ENCODE measurements at places on chromosomes 12 and 14.

DNA sequence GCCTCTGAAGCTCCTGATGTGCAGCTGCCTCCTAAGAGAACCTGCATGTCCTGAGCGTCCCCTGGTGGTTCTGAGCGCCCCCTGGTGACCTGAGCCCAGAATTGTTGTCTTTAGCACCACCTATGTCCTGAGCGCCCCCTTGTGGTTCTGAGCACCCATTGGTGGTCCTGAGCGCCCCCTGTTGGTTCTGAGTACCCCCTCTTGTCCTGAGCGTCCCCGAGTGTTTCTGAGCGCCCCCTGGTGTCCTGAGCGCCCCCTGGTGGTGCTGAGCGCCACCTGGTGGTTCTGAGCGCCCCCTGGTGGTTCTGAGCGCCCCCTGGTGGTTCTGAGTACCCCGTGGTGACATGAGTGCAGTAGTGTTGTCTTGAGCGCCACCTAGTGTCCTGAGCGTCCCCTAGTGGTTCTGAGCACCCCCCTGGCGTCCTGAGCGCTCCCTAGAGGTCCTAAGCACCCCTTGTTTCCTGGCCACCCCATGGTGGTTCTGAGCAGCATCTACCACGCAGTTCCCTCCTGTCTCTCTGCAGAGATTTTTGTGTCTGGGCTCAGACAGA, 782.5 kb downstream of the TMEM121 start:
- no peak for DNase-seq

- no peak for DNase-seq
These were observed 173.7 kb upstream of the EGLN3 start for GRCh38 chr14:34124585-34124984.

- DNase-seq: peak; percentile 75
These were observed 23.3 kb downstream of the DMAC2L start for GRCh38 chr14:50335389-50335788.

GRCh38 chr14:94601884-94602391, 10.3 kb upstream of the SERPINA3 start:
- DNase-seq: no peak

GRCh38 chr12:100044266-100044665, 59.5 kb upstream of the ANKS1B start:
- DNase-seq: no peak

DNA sequence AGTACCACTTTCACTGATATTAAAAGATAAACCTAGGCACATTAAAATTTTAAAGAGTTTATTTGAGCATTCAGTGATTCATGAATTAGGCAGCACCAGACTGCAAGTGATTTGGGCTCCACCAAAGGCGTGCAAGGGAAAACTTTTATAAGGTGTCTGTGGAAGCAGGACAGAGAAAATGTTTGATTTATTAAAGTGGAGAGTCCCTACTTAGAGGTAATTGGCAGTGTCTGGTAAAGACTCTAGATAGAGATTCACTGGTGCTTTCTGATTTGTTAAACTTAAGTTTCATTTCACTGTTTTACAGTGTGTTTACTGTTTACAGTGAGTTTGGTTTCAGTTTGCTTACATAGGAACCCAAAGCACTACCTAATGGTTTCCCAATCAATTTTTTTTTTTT, 72.8 kb downstream of the ANKS1B start:
- no peak for DNase-seq

DNA sequence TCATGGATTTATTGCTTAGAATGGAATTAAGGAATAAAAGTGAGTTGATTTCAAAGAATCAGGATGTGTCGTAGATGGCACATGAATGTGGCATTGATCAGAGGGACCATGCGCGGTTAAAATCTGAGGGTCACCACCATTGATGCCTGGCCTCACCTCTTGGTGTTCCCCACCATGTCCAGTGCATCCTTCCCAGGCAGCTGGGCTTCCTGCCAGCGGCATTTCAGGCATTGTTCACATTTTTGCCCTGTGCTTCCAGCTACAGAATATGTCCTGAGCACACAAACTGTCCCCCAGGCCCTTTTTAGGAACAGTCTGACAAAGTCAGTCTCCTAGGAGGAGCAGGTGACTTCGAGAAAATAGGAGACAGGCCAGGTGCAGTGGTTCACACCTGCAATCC, 42.0 kb upstream of the TSPAN9 start:
- DNase-seq: no peak

- no peak for DNase-seq
These were observed 13.8 kb downstream of the ASCL1 start for GRCh38 chr12:102971227-102971626.

GRCh38 chr12:86929962-86930361, 673.8 kb upstream of the MGAT4C start:
- DNase-seq: no peak

GRCh38 chr14:96895658-96896271, 98.6 kb downstream of the VRK1 start:
- no peak for DNase-seq

- no peak for DNase-seq
These were observed 146.4 kb upstream of the FOXN3 start for GRCh38 chr14:89563471-89563870.
